ENCODE measurements at places on chromosomes 4 and X.

GRCh38 chr4:7254736-7255487 is 62.6 kb downstream of the SORCS2 start:
- DNase-seq: no peak

DNA sequence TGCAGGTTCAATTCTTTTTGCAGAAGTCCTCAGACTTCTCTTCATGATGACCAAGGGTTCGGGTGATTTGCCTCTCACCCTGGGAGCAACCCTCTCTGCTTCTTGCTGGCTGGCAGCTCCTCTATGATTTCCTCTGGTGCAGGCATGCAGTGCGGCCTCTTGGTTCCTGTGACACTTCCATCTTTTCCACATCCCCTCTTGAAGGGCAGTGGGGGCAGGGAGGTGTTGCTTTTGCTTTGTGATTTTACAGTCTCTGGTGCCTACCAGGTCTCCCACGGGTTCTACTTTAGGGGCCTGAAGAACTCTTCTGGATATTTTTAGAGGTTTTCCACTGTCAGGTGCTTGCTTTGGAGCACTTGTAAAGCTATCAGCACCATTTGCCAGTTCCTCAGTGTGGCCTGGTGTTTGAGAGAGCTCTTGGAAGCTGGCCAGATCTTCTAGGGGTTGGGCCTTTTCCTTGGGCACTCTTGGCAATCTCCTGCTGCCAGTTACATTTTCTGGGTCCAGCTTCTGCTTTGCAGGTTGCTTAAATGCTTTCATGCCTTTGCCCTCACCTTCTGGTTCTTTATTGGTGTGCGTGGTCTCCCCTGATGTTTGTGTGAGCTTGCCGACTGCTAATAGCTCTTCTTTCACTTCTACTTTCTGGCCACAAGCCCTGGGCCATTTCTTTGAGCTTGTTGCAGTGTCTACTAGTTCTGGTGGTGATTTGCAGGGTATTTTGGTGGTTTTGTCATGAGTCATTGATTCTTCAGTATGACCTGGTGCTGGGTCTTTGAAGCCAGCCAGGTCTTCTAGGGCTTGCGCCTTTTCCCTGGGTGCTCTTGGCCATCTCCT is 11.5 kb upstream of the CHST7 start:
- DNase-seq: no peak

- DNase-seq: peak; percentile 28
Measured at GRCh38 chrX:41288641-41289040, 45.3 kb upstream of the DDX3X start.

GRCh38 chr4:89314291-89314690 is 6.7 kb upstream of the GPRIN3 start:
- no peak for DNase-seq

DNA sequence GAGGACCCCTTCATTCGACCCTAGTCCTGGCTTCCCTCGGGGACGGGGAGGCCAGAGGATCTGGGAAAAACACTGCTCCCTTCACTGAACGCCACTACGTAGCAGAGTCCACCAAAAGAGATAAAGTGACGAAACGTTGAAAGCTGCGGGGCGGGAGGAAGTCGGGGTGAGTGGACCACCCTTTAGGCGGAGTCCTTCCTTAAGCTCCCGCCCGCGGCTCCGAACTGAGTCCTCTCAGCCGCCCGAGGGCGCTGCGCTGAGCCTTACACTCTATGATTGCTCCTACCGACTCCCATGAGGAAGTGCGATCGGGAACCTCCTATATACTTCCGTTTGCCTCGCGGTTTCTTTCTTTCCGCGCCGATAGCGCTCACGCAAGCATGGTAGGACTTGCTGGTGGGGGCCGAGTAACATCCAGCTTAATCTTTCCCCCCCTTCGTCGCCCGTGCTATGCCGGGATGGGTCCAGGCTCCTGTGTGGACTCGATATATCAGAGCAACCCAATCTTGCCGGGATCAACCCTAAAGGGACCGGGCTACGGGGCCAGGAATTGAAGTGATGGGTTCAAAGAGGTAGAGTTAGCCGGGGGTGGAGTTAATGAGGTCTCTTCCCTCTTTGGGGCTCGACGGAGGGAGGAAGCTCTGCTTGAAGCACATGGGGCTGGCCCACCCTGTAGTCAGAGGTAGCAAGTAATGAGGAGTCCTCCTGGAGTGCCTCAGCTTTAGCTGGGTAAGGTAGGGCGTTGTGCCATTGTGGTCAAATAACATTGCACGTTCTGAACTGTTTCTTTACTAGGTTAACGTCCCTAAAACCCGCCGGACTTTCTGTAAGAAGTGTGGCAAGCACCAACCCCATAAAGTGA is at the start of gene RPL36A:
TSS of gene RPL36A (plus strand) at position 348 of the 862 bp plus-strand sequence. CDS start at position 381, 33 bp downstream.
- peak; percentile 93 for DNase-seq

DNA sequence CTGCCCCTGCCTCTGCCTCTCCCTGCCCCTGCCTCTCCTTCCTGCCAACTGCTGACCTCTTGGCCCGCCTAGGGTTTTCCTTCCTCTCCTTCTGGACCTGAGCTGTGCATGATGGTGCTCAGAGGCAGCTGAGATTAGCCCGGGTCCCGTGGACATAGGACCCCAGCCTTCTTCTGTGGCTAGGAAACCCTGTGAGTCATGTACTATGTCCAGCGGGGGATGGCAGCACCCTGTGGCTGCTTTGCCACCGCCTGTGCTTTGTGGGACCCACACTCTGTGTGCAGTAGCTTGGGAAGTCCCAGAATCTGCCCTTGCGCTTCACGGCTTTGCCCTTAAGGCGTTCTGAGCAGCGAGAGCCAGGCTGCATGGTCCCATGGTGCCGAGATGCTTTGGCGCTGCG is 105.5 kb upstream of the PSAPL1 start:
- no peak for DNase-seq

GRCh38 chr4:140291259-140291658 is 82.2 kb upstream of the SCOC start:
- no peak for DNase-seq
